ENCODE measurements at places on chromosomes 2 and 18.

DNA sequence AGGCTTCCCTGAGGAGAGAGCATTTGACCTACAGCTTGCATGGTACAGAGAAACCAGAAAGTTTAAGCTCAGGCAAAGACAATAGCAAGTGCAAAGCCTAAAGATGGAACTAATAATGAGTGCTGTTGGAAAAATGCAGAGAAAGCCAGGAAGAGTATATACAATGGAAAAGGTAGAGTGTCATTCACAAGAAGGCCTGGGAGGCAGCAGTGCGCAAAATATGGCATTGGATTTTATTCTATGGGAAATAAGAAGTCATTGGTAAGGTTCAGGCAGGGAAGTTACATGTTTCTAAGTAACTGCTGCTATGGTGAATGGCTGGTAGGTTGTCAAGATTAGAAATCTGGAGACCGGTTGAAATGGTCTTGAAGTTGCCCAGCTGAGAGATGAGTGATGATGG is 2167.3 kb upstream of the CELF4 start:
- no peak for DNase-seq

DNA sequence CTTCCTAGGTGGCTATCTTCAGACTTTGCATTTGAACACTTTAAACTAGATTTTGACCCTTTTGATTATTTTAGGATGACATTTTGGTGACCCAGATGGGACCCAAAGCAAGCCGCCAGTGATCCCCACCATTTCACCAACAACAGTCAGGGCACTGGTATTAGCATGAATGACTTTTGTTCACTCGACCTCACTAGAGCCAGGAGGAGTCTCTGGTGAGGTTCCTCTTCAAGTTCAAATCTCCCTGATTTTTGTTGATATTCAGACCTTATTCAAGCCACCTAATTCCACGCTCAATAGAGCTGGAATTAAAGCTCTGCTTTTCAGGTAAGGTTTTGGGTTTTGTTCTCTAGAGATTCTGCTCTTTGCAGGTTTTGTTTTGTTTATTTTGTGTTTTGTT is 202.3 kb downstream of the MREG start:
- DNase-seq = no peak

DNA sequence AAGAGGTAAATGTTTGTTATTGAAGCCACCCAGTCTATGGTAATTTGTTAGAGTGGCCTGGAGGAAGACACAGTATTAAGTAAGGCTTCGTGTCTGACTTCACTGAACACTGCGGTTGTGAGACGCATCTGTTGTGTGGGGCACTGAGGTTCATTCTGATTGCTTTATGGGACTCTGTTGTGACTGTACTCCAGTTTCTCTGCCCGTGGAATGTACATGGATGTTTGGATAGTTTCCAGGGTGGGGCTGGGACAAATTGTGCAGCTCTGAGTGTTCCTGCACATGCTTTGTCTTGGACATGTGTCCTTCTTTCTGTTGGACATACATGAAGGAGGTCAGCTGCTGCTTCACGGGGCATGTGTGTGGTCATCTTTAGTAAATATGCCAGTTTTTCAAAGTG is 58.6 kb downstream of the ODC1 start:
- no peak for DNase-seq

DNA sequence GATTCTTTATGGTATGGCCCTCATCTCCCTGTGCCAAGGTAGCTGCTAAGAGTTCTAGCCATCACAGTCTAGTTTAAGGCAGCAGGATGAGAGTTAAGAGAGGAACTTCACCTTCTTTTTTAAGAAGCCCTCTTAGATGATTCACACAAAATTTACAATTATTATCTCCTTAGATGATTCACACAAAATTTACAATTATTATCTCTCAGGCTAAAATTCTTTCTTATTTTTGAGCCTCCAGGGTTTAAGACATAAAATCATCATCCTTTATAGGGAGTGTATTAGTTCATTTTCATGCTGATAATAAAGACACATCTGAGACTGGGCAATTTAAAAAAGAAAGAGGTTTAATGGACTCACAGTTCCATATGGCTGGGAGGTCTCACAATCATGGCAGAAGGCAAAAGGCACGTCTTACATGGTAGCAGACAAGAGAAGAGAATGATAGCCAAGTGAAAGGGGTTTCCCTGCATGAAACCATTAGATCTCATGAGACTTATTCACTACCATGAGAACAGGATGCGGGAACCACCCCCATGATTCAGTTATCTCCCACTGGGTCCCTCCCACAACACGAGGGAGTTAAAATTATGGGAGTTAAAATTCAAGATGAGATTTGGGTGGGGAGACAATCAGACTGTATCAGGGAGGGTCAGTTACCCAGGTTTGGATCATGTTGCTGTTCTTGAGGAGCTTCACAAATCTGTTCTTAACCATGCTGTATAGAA is 133.0 kb upstream of the MYO3B start:
- DNase-seq = no peak

DNA sequence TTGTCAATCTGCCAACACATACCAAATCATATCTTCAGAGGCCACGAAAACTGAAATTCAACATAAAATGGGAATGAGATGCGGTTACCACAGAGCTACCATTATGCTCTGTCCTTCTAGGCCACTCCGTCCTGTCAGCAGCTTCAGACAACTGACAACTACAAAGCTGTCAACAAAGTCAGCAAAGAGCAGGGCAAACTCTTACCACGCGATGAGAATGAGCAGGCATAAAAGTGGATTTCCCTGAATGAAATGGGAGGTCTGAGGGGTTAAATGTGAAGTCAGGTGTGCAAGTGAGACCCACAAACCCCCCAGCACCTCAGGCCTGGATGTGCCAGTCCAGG is 130.1 kb downstream of the LNPK start:
- DNase-seq = no peak

GRCh38 chr2:9573840-9574239 is 18.2 kb upstream of the ADAM17 start:
- DNase-seq = no peak

DNA sequence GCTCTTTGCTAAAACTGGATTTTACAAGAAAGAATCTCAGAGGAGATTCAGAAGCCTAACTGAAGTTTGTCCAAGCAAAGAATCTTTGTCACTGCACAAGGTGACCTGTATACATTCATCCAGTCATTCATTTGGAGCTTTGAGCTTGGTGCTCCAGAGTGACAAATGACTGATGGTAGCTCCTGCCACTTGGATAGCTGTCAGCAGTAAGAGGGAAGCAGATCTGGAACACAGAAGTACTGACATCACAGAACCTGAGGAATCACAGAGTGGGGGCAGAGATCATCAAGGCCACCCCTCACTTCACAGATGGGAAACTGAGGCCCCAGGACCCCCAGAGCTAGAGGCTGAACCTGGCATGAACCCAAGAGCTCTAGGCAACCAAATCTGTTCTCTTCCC is 28.8 kb upstream of the IGFBP2 start:
- DNase-seq = no peak

DNA sequence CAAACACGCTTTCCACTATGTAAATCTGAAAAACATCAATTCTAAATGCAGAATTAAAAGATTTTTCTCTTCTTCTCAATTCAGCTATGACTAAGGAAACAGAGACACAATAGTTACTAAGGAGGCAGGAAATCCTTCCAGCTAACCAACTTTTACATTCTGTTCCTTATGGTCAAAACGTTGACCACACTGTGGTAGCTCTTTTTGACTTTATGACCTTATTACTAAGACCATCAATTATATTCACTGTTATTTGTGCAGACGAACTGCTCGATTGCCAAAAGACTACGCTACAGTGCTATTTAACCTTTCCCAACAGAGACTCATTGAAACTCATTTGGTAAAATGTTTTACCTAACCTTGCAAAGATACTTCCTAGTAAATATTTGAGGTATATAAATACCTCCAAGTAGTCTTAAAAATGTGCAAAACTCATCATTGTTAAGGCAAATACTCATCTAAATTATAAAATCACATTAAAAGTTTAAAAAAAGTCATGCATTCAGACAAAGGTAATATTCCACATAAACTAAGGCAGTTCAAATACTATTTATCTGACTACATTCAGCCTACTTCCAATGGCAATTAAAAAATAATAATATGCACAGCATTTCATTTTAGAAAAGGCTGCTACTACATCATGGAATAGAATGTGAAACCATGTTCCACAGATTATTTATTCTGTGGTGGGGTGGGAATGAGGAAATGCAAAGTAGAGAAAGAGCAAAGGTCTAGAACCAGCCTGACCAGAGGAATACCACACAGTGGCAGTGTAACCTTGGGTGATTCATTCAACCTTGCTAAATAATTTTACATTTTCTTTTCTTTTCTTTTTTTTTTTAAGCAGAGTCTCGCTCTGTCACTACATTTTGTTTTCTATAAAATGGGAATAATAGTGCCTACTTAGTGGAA is 139.9 kb downstream of the THADA start:
- no peak for DNase-seq

DNA sequence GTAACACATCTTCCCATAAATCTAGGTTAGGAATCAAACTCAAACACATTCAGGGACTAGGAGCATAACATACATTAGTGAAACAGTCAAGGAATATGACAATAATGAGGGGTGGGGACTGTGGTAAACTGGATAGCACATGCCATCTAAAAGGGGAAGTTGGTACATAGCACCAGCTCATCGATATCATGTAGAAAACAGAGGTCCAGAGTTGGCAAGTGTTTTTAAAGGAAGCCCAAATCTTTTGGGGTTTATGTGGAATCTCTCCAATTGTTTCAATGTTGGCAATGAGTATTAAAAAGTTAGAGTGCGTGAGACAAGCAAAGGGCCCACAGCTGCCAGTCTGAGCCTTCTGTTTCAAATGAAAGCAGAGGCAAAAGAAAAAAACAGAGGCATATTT is 24.4 kb downstream of the KLF7 start:
- DNase-seq = no peak

DNA sequence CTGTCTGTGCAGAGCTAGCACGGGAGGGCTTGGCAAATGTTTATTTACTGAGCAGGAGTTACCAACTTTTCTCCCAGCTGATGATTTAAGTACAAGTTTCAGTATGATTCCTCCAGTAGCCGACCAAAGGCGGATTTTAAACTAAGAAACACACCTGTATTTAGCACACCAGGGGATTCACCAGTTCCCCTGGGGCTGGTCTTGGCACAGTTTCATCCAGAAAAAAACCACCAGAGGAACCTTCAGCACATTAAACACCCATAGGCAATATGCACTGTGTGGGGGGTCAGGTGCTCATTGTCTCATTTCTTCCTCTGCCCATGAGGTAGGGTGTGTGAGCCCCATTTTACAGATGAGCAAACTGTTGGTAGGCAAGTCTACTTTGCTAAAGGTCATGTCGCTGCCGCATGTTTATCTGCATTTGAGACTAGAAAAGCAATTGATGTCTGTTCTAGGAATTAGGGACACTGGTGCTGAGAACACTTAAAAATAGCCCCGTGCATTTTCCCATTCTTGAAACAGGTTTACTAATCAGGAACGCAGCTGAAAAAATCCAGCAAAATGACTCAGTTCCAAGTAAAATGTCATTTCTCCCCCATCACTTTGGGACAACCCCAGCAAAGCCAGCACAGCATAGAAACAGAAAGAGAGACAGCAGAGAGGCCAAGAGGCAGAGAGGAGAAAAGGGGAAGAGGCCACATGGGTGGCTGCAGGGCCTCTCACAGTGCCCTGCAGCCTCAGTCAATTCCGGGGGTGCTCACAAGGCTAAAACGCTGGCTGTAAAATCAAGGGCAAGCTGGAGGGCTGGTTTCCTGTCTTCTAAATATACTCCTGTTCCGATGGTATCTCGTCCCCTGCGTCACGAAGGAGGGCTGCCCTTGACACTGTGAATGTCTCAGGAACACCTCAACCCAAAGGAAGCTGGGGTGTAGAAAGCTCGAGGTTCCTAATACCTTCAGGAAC is 166.8 kb upstream of the ID2 start:
- no peak for DNase-seq

GRCh38 chr18:78935406-78935805 is 44.2 kb upstream of the SALL3 start:
- DNase-seq = no peak

- DNase-seq = no peak
These were observed 289.8 kb upstream of the SPRED2 start for GRCh38 chr2:65722028-65722778.

DNA sequence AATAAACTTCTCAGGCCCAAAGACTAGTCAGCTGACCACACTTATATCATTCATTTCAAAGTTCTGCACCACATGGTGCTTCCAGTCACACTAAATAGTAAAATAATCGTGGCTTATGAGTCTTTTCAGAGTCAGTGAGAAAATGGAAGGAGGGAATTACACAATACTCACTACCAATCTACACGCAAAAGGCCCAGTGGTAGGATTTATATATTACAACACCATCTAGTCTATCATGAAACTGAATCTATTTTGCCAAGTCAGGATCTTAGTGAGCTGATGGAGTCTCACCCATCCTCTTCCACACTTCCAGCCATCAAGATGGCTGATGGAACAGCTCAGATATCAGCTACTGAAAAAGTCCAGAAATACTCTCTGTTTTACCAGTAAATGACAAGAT is 21.9 kb downstream of the INO80D start:
- no peak for DNase-seq

DNA sequence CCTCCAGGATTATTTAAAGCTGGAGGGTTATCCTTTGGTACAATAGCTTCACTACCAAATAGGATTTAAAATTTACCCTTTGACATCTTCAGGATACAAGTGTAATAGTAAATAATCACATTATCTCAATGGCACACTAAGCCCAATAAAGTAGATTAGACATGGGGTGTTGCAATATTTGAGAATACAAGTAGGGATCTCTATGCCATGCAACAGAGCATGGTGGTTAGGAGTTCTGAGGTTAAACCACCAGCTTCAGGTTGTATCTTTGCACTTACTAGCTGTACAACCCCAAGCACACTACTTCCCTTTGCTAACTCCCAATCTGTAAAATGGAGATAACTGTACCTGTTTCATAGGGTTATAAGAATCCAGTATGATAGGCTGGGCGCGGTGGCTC is 6.2 kb downstream of the MBD2 start:
- DNase-seq = no peak

DNA sequence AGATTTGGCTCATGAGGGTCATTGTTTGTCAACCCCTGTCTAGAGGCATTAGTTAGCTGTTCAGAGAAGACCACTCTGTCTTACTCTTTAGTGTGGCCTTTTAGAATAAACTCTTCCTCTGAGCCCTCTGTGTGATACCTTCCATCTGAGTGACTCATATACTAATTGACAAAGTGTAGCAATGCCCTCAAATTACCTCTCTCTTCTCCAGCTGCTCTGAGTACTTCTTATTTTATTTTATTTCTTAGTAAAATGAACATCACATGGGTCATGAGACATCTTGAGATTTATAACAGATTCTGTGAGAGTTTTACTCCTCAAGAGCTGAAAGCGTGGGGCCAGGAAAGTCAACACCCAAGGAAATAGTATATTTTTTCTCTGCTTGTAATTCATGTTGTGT is 67.4 kb downstream of the KCTD18 start:
- DNase-seq = no peak

DNA sequence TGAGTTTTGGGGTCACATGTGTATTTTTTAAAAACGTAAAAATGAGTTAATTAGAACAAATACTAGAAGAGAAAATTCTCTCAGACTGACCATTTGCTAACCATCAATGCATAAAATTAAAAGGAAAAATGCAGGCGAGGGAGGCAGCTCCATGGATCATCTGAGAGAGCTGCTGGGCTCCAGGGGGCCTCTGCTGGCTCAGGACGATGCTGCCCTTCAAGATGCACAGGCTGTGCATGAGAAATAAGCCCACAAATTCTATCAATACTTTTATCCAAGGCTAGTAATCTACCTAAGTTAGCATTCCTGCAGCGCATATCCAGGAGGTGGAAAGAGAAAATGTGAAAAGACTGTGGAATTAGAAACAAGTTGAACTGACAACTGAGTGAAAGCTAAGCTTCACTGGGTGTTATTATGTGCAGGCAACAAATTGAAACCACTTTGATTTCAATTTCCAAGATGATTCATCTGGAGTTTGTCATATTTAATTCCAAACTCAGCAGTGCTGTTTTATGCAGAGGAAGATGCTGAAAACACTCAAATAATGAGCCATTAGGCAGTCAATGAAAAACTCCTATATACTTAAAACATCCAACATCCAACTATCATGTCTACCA is 261.1 kb downstream of the NBAS start:
- no peak for DNase-seq
